ENCODE measurements at places on chromosomes 13 and 19. TPM values are rescaled to one million over a fixed set of nuclear protein-coding genes. Genes with fewer than 3 reads are reported as not detected.

CGB3 gene
- total RNA-seq = not detected

- no peak for DNase-seq
Measured at GRCh38 chr13:31234729-31235128, 35.0 kb downstream of the B3GLCT start.

- DNase-seq = no peak
Measured at GRCh38 chr13:27964741-27965323, 4.3 kb downstream of the CDX2 start.

DNA sequence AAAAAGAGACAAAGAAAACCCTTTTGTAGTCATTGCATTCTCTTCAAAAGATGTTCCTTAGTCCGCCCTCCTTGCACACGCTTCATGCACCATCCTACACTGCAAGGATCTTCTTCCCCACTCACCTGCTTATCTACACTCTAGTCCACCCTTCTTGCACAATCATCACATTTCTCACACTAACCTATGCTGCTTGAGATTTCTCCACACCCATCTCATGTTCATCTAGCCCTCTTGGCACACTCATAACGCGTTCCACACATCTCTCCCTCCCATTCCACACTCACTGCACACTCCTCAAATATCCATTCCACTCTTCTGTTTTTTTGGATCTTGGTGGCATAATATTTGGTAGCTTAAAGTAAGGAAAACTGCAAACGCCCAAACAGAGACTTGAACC, 22.3 kb upstream of the HNRNPUL1 start:
- no peak for DNase-seq

MIA gene
- total RNA-seq = 11.0 TPM

DNA sequence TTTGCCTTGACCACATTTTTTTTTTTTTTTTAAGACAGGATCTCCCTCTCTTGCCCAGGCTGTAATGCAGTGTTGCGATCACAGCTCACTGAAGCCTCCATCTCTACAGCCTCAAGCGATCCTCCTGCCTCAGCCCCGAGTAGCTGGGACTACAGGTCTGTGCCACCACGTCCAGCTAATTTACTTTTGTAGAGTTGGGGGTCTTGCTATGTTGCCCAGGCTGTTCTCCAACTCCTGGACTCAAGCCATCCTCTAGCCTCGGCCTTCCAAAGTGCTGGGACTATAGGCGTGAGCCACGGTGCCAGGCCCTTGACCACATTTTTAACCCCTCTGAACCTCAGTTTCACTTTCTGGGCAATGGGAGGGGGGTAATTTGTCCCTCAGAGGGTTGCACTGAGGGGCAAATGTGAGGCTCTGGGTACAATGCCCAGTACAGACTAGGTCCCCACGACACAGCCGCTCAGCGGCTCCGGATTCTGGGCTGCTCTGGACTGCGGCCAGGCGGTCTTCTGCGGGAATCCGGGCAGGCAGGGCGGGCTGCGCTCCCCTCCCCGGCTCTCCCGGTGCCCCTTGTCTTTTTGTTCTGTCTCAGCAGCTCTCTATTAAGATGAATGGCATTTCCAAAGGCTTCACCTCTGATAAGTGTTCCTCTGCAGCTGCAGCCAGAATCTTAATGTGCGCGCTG, 3.8 kb upstream of the ALOX5AP start:
- DNase-seq = no peak

- DNase-seq = no peak
Measured at GRCh38 chr13:94411747-94412146, 67.7 kb downstream of the DCT start.

ZNF729 gene
- total RNA-seq = not detected

ZNF552 gene
- 24.1 TPM for total RNA-seq

DNA sequence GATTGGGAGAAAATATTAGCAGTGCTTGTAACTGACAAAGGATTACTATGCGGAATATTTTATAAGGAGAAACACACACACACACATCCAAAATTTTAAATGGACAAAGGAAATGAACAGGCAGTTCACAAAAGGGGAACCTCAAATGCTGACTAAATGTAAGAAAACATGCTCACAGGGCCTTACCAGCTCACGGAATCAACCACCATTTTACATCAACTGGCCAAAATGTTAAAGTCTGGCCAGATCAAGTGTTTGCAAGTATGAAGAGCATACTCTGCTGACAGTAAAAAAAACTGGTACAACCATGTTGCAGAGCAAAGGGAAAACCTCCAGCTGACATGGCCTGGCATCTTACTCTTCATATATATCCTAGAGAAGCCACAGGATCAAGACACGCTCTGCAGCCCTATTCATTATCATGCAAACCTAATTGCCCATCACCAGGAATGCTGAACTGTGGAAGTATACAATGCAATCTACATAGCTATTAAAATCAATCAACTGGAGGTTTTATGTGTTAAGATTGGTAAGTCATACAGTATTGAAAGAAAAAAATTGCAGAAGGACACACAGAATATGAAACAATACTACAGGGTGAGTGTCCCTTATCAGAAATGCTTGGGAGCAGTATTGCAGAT, 124.4 kb downstream of the RNF17 start:
- no peak for DNase-seq

- DNase-seq = no peak
Measured at GRCh38 chr19:4539693-4540581, at the start of gene LRG1. Gene LRG1, minus strand, starts transcription at chr19:4540036. Its CDS starts 23 bp downstream, at chr19:4540013.

CGB8 gene
- not detected for total RNA-seq

MAMSTR gene
- total RNA-seq = 3.4 TPM

GRCh38 chr13:41691274-41691673, 233.9 kb downstream of the RGCC start:
- DNase-seq = no peak

C5AR1 gene
- 12.5 TPM for total RNA-seq

DNA sequence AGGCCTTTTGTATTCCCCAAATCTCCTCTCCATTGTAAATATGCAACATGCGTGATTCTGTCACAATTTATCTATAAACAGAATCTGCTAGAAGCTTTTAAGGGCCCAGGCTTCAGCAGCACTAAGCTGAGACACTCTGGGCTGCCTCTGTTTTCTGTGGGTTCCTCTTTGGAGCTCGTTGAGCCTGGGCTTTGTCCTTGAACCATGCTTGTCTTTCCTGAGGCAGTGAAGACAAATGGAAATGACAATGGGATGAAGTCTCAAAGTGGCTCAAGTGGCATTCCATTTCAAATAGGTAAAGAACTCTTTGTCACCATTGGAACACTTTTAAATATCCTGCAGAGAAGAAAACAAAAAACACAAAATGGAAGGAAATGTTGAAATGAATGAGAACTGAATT, 40.3 kb downstream of the RASL11A start:
- DNase-seq = no peak

- no peak for DNase-seq
Measured at GRCh38 chr19:28239270-28239669, 973.7 kb downstream of the UQCRFS1 start.

MEF2B gene
- not detected for total RNA-seq

DNA sequence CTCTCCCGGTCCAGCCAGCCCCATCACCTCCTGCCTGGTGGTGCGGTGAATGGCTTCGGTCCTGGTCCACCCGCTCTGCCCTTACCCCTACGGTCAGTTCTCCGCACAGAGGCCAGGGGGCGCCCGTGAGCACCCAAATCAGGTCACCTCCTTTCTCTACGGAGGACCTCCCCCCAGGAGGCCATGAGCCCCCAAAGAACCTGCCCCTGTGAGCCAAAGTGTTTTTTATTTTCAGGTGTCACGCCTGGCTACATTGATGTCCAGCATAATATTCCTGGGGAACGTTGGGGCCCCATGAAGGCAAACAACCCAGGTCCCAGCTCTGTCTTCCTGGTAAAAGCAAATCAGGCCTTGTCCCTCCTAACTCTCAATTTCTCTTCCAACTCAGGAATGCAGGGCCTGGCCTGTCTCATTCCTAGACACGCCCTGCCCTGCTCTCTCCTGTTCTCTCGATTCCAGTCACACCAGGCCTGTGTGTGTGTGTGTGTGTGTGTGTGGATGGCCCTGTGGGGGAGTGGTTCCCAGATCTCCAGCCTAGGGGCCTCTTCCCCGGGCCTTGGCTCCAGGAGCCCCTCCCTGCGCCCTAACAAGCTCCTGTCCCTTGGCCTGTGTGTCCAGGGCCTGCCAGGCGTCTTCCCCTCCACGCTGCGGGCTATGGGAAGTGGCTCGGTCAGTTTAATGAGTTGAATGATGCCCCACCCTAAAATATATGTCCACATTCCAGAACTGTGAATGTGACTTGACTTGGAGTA, 9.7 kb upstream of the GIPC1 start:
- DNase-seq = no peak

DNA sequence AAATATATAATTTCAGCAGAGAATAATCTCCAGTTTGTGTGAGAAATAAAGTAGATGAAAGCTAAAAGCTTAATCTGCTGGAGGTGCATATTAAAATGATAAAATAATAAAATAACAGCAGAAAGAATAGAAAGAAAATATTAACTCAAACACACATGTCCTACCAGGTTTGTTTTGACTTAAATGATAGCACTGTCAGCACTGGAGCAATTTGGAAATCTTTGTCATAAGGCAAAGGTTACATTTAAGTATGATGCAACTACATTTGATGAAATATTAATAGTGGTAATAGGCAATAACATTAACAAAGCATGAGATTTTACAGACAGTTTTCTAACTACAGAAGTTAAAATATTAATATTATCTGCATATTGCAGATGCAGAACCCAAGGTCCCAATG, 2380.1 kb downstream of the PCDH9 start:
- DNase-seq = no peak

GRCh38 chr13:23796551-23796950, 92.6 kb downstream of the MIPEP start:
- DNase-seq = no peak

- no peak for DNase-seq
Measured at GRCh38 chr19:48020686-48021085, 23.2 kb downstream of the CABP5 start.

LILRA6 gene
- 1.5 TPM for total RNA-seq

GRCh38 chr13:49240017-49240416, 7.7 kb upstream of the CDADC1 start:
- no peak for DNase-seq

DNA sequence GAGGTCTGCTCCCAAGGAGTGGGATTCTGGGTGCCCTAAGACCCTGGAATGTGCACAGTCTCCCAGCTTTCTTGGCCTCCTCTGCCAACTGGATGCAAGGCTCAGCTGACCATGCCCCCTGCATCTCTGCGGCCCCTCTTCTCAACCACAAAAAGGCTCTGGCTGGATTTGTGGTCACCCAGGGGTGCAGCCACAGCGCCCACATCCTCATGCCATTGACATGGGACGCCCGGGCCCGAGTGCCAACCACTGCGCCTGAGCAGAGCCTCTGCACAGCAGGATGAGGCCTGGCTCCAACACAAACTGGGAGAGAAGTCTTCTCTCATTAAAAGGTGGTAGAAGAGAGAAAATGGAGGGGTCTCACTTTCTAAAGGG, 103.5 kb downstream of the FOXO1 start:
- no peak for DNase-seq

GRCh38 chr19:7744199-7744786, 3.0 kb downstream of the CD209 start:
- DNase-seq = no peak

DNA sequence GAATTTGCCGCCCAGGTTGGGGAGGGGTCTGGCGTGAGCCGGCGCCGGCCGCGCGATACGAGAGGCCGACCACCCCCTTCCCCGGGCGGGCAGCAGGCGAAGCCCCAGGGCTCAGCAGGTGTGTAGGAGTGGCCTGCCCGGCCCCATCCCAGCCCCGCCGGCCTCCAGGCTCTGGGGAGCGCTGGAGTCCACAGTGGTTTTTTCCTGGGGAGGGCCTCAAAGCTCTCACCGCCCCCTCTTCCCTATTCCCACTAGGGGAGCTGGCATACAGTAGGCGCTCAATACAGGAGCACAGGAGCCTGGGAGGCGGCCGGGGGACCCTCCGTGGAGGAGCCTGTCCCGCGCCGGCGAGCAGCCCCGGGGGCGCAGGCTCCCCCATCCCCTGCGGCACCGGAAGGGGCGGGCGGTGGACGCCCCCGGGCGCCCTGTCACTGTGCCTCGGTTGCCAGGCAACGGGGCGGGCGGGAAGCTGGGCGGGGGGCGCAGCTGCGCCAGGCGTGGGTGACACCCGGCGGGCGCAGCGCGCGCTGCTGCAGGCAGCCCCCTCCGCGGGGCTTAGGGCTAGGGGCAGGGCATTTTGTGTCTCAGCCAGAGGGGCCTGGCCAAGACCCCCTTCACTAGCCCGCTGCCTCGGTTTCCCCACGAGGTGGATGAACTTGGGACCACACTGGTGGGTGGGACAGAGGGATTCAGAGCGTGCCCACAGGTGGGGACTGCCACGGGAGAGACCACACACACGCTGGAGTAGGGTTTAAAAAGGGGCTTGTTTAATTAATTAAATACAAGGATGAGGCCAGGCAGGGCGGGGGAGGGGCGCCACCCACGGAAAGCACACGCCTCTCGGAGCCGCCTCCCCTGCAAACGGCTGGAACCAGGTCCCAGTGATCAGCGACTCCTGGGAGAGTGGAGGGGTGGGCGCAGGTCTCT, 3.6 kb upstream of the REXO1 start:
- no peak for DNase-seq

- DNase-seq = no peak
Measured at GRCh38 chr19:5713228-5713627, 6.7 kb downstream of the LONP1 start.

SLC10A2 gene
- total RNA-seq = not detected

DUXA gene
- total RNA-seq = not detected

- DNase-seq = no peak
Measured at GRCh38 chr19:48060381-48060780, 16.5 kb upstream of the CABP5 start.

DNA sequence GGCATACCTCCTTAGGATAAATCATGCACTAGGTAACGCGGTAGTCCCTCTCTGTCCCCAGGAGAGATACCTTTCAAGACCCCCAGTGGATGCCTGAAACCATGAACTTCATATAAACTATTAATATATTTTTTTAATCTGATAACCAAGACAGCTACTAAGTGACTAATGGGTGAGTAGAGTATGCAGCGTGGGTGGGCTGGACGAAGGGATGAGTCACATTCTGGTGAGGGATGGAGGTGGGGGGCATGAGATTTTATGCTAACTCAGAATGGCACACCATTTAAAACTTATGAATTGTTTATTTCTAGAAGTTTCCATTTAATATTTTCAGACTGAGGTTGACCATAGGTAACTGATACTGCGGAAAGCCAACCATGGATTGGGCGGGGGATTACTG, 46.2 kb downstream of the CDK8 start:
- no peak for DNase-seq

OR10H1 gene
- not detected for total RNA-seq

All from vagina (tissue), 2 donors.